OCI-M1 (cell line): ENCODE measurements at places on chromosomes 2 and 18.

- no peak for DNase-seq
These were observed 60.2 kb upstream of the AFF3 start for GRCh38 chr2:100202567-100202966.

DNA sequence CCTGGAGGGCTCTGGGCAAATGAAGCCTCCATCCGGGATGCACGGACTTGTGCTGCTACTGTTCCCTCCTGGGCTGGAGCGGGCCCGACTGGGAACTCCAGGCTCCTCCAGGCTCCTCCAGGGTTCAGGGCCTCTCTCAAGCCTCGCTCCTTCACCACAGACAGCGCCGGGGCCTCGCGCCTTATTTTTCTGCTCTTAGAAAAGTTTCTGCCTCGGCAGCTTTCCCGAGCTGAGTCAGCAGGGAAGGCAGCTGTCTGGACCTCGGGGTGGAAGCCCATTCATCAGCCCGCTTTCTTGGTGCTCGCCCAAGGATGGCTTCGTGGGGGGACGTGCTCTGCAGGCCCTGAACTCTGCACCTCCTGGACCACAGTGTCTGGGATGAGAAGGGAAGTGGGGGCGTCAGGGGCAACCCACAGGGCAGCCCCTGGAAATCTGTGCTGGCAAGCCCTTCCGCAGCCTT lies 12.9 kb upstream of the TEX51 start:
- DNase-seq = no peak

DNA sequence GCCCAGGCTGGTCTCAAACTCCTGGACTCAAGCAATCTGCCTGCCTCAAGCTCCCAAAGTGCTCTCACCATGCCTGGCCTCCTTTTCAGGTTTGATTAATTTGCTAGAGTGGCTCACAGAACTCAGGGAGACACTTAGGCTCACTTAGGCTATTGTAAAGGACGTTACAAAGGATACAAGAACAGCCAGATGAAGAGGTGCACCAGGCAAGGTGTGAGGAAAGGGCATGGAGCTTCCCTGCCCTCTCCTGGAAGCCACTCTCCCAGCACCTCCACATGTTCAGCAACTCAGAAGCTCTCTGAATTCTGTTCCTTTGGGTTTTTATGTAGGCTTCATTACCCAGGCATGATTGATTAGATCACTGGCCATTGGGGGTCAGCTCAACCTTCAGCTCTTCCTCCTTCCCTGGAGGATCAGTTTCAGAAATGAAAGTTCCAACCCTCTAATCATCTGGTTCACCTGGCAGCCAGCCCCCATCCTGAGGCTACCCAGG lies 78.7 kb upstream of the RGPD5 start:
- DNase-seq = no peak

- DNase-seq = no peak
These were observed 19.0 kb upstream of the XDH start for GRCh38 chr2:31433541-31433940.

- DNase-seq = no peak
These were observed 645.3 kb downstream of the STK39 start for GRCh38 chr2:167602122-167602521.

GRCh38 chr2:187214306-187214705 lies 233.7 kb downstream of the CALCRL start:
- DNase-seq = no peak

- no peak for DNase-seq
These were observed 8.5 kb upstream of the TWIST2 start for GRCh38 chr2:238839428-238839827.

DNA sequence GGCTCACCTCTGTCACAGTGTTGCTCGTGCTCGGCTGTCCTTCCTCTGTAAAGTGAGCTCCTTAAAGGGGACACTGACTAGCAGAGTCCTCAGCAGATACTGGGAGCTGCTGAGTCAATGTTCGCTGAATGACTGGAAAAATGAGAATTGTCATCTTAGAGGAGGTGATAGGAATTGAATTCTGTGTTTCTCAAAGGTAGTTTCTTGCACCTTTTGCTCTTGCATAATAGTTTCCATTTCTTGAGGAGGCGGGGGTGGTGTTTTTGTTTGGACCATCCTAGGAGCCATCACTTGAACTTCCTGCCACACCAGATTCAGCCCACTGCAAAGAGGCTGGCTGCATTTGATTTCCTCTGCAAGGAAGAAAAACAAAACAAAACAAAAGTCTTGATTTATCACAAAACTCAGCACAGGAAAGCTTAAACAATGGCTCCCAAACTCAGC lies 11.4 kb upstream of the RFX8 start:
- no peak for DNase-seq

- no peak for DNase-seq
These were observed 346.6 kb downstream of the FSIP2 start for GRCh38 chr2:186085226-186085625.

- DNase-seq = no peak
These were observed 1.6 kb downstream of the FEV start for GRCh38 chr2:218983263-218983933.

GRCh38 chr2:149872638-149873150 lies 285.1 kb upstream of the MMADHC start:
- DNase-seq = no peak

DNA sequence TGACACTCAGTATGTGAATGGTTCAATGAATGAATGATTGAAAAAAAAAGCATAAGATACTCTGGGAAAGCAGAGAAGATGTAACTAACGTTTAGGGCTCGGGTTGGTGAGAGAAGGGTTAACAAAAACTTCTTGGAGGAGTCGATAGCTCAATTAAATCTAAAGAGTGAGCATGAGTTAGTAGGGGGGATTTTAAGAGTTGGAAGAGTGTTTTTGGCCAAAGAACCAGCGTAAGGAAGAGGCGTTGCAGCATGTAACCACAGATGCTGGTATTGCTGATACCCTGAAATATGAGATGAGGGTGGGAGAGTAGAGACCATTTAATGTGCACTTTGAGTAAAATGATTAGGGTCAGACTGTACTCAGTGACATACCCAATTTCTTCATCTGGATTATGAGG lies 14.5 kb downstream of the ARHGAP28 start:
- DNase-seq = no peak

DNA sequence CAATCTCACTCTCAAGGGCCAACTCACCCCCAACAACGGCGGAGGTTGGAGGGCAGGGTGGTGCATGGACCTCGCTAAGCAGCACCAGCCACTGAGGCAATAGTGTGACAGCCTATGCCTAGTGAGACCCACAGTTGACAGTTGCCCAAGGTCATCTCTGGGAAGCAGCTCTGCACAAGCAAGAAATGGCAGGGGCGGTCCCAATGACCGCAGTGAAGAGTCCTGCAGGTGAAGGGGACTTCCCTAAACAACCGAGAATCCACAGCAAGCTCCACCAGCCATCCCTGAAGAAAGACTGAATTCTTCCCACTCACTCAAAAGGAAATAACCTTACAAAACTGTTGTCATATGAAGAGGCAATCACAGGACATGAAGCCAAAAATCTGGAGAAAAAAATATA lies 313.4 kb upstream of the ID2 start:
- DNase-seq = no peak

DNA sequence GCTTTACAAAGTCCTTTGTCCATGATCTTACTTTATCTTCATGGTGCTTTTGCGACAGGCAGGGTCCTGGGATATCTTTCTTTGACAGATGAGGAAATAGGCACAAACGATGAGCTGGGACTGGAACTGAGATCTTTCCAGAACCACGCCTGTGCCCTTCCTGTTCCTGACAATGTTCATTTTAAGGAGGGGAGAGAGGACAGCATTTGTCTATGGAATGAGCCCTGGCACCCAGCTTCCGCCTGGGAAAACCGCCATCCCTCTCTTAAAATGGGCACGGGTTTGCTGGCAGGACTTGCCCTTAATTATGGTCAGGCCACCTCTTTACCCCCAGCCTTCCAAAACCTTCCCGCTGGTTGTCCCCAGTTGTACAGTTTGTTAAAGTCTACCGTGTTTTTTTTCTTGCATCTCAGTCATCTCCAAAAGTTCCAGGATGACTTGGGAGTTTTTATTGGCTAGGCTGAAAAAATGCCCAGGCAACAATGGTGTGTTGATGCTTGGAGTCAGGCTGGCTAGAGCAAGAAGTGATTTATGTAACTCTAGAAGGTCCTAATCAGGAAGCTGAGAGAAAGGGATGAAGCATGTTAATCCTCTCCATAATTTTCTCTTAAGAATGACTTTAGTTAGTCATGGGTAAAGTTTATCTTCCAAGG lies 264.9 kb upstream of the EPAS1 start:
- no peak for DNase-seq

DNA sequence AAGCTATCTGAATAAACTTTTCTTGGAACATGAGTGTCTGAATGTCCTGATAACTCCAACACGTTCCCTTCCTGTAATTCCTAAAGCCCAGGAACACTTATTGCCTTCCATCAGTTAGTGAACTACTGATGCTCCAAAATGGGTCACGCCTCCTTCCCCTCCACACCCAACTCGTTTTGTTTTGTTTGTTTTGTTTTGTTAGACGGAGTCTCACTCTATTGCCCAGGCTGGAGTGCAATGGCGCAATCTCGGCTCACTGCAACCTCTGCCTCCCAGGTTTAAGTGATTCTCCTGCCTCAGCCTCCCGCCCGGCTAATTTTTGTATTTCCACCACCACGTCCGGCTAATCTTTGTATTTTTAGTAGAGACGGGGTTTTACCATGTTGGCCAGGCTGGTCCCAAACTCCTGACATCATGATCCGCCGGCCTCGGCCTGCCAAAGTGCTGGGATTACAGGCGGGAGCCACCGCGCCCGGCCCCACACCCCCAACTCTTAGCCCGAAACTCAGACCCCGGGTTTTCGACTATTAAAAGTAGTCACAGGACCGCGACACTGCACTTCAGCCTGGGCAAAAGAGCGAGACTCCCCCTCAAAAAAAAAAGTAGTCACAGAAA lies 774 bp downstream of the IER3IP1 start:
- no peak for DNase-seq

DNA sequence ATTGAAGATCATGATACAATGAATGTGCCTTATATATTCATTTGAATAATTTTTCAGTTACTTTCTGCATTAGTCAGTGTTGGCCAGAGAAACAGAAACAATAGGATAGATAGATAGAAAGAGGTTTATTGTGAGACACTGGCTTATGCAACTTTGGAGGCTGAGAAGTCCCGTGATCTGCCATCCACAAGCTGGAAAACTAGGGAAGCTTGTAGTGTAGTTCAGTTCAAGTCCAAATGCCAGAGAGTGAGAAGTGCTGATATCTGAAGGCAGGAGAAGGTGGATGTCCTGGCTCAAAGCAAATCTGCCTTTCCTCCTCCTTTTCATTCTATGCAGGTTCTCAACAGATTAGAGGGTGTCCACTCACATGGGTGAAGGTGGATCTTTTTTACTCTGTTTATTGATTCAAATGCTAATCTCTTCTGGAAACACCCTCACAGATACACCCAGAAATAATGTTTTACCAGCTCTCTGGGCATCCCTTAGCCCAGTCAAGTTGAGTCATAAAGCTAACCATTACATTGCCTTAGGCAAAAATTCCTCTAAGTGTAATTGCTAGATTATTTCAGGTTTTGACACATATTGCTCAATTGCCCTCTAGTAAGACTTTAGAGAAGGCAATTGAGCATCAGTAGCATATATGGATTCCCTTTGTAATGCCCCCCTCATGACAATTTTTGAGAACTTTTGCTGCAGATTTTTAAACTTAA lies 341.4 kb downstream of the LPIN1 start:
- no peak for DNase-seq

- DNase-seq = no peak
These were observed 155.2 kb downstream of the FBXO15 start for GRCh38 chr18:73992242-73993022.

GRCh38 chr2:200786423-200786822 lies 25.3 kb upstream of the BZW1 start:
- DNase-seq = no peak

DNA sequence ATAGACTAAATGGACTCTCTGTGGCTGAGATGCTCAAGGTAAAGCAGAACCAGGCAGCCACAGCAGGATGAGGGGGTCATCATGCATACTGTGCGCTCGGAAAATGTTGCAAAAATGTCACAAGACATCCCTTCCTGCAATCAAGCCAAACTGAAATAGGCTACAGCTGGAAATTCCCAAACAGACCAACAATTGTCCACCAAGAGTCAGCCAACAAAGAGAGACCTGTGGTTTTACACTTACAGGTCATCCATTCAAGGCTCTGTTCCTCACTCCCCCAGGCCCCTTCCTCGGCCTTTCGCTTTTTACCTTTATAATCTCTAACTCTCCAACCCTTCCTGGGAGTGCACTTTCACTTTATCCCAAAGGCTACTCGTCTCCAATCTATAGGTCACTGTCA lies 1066.9 kb downstream of the TSN start:
- no peak for DNase-seq

- DNase-seq = peak; percentile 81
These were observed 4.1 kb upstream of the ITPRIPL1 start for GRCh38 chr2:96320728-96321622.

DNA sequence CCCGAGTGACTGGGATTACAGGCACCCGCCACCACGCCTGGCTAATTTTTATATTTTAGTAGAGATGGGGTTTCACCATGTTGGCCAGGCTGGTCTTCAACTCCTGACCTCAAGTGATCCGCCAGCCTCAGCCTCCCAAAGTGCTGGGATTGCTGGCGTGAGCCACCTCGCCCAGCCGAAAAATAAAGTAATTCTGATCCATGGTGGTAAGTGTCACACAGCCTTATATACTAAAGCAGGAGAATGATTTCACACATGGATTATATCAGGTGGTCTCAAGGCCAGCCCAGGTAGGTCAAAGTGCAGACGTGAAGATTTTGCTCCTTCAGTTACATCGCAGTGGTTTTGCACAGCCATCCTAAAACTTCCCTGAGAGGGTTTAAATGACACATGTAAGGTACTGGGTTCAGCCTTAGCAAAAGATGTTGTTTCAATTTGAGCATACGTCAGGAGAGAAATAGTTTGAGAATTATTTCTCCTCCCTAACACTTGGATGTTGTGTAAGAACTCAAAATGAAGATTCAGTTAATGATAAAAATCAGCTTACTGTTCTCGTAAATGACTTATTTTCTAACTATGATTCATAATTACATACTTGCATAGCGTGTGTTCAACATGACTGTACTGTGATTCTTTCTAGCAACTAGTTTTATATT lies 93.0 kb upstream of the SLC39A10 start:
- no peak for DNase-seq

- DNase-seq = no peak
These were observed 73.5 kb downstream of the MDH1 start for GRCh38 chr2:63662028-63662804.

- no peak for DNase-seq
These were observed 17.5 kb upstream of the SALL3 start for GRCh38 chr18:78962098-78962497.

DNA sequence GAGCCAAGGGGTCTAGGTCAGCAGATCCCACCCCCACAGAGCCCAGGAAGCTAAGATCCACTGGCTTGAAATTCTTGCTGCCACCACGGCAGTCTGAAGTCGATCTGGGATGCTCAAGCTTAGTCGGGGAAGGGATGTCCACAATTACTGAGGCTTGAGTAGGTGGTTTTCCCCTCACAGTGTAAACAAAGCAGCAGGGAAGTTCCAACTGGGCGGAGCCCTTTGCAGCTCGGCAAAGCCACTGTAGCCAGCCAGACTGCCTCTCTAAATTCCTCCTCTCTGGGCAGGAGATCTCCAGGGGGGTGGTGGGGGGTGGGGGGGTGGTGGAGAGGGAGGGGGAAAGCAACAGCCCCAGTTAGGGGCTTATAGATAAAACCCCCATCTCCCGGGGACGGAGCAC lies 419.5 kb downstream of the NUP35 start:
- no peak for DNase-seq
